A549 treated with dexamethasone at 1 μM for 4 hours (cell line): ENCODE measurements at places on chromosomes 1 and 21. TPM values are rescaled to one million over a fixed set of nuclear protein-coding genes. Genes with fewer than 3 reads are reported as not detected.

BATF3 gene
- total RNA-seq = 24.8 to 34.8 TPM (median 31.6 TPM) in 5 replicates

COL8A2 gene
- total RNA-seq = 0.07 to 0.24 TPM (median 0.14 TPM) in 5 replicates

RGS18 gene
- total RNA-seq = not detected in 5 replicates

STIL gene
- 7.5 to 11.8 TPM (median 10.9 TPM) in 5 replicates for total RNA-seq

MYBPHL gene
- 0.09 to 0.12 TPM in 2 of 5 replicates, not detected in the others for total RNA-seq

B3GALT5 gene
- 0.09 to 0.14 TPM (median 0.13 TPM) in 5 replicates for total RNA-seq

DIO1 gene
- total RNA-seq = 0.06 TPM in 1 of 5 replicates, not detected in the others

REN gene
- total RNA-seq = 0.08 TPM in 1 of 5 replicates, not detected in the others

XKR8 gene
- 4.4 to 6.4 TPM (median 5.5 TPM) in 5 replicates for total RNA-seq
